ENCODE measurements at places on chromosomes 12 and 14. TPM values are rescaled to one million over a fixed set of nuclear protein-coding genes. Genes with fewer than 3 reads are reported as not detected.

DNA sequence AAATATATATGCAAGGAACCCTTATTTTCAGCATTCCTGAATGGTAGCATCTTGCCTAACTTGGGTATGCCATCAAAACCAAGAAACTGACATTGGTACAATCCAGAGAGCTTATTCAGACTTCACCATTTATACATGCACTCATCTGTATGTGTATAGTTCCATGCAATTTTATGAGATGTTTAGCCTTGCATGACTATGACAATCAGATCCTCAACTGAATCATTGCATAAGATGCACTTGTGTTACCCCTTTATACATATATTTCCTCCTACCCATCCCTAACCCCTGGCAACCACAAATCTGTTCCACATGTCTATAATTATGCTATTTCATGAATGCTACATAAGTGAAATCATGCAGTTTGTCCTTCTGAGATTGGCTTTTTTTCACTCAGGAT lies 37.0 kb upstream of the PPFIBP1 start:
- DNase-seq, result peak; percentile 6

- no peak for DNase-seq
These were observed 278.2 kb upstream of the DIO2 start for GRCh38 chr14:80489513-80489912.

- DNase-seq, result peak; percentile 85
These were observed 14.2 kb upstream of the TXNRD1 start for GRCh38 chr12:104201238-104202001.

The RIMKLB gene
- total RNA-seq, result 0.68 TPM

The TAS2R13 gene
- total RNA-seq, result 1.3 TPM

Measured in activated CD4-positive, alpha-beta T cell treated with anti-CD3 and anti-CD28 coated beads, Interleukin-2, amount 10 ng/mL, durations not matched to agents 24 days and 14 days (primary cell).